Right renal cortex interstitium (tissue), 3 donors: ENCODE measurements at places on chromosomes 2 and 18. TPM values are rescaled to one million over a fixed set of nuclear protein-coding genes. Genes with fewer than 3 reads are reported as not detected.

- DNase-seq = no peak
Measured at GRCh38 chr2:219019436-219019835, 21.9 kb downstream of the CFAP65 start.

DNA sequence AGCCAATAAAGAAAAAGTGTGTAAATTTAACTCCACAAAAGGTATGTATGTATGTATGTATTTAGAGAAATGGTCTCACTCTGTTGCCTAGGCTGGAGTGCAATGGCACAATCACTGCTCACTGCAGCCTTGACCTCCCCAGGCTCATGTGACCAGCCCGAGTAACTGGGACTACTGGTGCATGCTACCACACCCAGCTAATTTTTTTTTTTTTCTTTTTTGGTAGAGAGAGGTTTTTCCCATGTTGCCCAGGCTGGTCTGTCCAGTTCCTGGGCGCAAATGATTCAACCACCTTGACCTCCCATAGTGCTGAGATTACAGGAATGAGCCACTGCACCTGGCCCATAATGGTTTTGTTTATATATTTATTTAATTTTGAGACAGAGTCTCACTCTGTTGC is 67.1 kb downstream of the CERKL start:
- DNase-seq = no peak

DNA sequence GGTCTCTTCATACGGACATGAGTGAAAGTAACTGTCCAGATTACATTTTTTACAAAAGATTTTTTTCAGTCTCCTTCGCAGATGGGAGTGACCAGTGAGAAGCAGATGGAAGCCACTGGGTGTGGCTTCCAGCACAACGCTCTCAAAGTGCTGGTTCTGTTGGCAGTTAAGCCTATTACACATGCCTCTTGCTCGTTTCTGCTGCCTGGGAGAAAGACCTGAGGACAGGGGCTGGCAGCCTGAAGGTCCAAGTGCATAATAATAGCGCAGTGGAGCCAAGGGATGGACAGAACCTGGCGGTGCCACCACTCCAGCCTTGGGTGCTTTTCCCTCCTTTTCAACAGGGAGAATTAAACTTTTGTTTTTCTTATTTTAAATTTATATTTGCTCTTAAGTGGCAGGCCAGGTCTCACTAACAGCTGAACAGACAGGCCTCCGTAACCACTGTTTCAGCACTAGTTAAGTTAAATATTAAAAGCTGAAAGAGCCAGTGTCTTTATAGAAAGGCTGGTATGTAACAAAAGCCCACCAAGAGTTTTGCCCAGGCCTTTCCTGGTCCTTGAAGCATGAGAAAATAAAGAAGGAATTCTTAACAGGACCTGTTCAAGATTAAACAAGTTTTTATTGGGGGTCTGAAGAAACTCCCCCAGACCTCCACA is 1.2 kb upstream of the SKA1 start:
- DNase-seq = no peak

TLX2 gene
- polyA plus RNA-seq = not detected

- DNase-seq = no peak
Measured at GRCh38 chr2:181673173-181673572, 7.1 kb downstream of the NEUROD1 start.

CRACDL gene
- 3.0 TPM for polyA plus RNA-seq

COPS8 gene
- polyA plus RNA-seq = 95.8 TPM

DNA sequence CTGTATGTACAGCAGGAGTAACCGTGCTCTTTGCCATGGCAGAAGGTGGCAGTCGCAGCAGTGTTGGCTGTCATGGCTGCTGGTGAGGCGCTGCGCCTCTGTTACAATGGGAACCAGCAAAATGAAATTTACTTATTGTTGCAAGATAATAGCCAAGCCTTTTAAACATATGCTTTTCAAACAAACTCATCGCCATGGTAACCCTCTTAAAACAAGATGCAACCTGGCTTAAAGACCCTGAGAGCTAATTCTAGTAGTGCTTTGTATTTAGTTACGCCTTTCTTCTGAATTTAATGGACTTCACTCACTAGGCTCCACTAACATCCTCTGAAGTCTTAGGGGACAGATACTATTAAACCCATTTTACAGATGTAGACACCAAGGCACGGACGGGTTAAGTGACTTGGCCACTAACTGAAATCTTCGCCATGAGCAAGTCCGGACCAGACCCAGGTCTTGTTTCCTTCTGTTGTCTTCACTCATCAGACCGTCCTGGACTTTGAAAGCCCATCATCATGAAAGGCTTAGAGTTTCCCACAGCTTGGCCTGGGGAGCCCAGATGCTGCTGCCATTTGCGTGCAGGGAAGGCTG is 111.6 kb upstream of the ODC1 start:
- DNase-seq = no peak

CENPA gene
- polyA plus RNA-seq = 16.9 TPM

- no peak for DNase-seq
Measured at GRCh38 chr2:137172162-137172561, 406.8 kb downstream of the THSD7B start.

DNA sequence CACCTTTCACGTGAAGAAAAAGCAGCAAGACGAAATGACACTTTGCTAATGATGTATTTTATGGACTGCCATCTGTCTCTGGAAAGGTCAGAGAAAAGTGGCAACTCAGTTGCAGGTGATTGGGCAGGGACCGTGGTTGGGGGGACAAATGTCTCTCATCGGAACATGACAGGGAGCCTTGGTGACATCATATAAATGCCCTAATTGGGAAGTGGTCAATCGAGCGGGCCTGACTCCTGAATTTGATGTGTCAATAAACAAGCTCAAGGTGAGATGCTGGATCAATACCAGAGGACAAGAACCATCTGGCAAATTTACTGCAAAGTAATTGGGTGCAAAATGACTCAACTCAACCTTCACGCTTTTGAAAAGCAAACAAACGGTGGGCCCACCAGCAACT is 151.9 kb upstream of the SKOR2 start:
- no peak for DNase-seq

TRIM54 gene
- polyA plus RNA-seq = 3.9 TPM

DNA sequence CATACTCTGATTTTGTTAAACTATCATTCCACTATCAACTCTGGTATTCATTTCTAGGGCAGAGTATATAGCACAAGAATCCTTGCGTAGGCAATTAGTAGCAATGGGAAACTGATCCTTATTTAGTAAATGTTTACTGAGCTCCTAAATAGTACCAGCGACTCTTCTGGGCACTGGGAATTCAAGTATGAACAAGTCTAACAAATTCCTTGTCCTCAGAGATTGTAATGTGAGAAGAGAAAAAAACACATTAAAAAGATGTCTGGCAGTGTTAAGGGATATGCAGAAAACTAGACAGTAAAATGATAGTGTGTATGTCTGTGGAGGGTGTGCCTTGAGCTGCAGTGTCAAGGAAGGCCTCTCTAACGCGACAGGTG is 721 bp downstream of the METTL5 start:
- DNase-seq = no peak

SP140 gene
- 0.97 TPM for polyA plus RNA-seq

DNA sequence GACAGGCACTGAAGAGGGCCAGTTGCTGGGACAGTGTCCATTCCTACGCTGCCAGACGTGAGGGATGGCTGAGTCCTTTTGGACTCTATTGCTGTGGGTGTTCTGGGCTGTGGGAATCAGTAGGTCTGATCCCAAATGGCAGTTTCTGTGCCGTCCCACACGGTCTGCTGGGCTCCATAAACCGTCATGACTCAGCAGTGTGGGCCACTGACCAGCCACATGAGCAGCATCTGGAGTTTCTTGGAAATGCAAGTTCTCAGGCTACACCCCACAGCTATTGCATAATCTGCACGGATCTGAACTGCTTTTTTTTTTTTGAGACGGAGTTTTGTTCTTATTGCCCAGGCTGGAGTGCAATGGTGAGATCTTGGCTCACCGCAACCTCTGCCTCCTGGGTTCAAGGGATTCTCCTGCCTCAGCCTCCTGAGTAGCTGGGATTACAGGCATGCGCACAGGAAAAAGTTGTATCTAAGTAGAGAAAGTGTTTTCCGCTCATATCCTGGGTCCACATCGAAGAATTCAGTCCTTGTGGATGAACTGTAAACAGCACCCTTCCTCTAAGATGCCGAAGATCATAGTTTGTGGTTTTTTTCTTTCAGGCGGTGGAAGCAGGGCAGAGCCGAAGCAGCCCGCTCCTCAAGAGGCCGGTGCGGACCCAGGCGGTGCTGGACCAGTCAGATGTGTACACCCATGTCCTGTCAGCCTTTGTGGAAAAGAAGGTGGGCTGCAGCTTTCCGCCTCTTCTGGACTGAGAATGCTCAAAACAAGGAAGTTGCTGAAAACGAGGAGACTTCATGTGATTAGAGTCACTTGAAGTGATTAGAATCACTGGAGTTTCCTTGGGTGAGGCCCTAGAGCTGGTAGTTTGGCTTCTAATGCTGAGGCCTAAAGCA is 25.5 kb downstream of the RMC1 start:
- DNase-seq = no peak

GRCh38 chr18:68740966-68741365 is 26.1 kb upstream of the TMX3 start:
- DNase-seq = no peak

DNA sequence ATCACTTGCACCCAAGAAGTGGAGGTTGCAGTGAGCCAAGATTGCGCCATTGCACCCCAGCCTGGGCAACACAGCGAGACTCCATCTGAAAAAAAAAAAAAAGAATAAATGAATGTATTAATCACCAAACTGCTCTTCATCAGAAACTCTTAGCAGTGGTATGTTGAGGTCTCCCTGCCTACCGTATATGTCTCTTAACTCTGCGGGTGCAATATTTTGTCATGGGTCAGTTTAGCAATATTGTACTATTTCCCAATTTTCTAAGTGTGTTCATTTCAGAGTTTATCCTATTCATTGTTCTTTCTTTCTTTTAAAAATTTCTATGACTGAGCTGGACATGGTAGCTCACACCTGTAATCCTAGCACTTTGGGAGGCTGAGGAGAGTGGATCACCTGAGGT is 37.9 kb upstream of the MAP4K3 start:
- DNase-seq = no peak

DNA sequence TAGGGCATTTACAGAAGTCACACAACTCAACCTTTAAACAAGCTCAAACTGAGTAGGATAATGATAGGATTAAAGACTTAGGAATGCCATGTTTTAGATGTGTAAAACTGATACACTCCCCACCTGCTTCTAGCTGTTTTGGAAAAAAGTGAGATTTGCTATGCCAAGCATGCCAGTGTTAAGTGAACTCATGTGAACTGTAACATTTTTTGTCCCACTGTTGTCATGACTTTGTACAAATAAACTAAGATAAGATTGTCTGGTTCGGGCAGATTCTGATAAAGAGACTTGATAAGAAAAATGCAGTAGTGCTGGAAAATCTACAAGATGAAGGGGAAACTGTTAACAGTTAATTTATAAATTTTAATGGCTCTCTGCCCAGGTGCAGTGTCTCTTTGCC is 66.5 kb downstream of the GLS start:
- DNase-seq = no peak

RFX8 gene
- 1.00 TPM for polyA plus RNA-seq

RIOK3 gene
- 71.9 TPM for polyA plus RNA-seq

GRCh38 chr2:207482630-207483029 is 47.1 kb upstream of the CREB1 start:
- no peak for DNase-seq

DNA sequence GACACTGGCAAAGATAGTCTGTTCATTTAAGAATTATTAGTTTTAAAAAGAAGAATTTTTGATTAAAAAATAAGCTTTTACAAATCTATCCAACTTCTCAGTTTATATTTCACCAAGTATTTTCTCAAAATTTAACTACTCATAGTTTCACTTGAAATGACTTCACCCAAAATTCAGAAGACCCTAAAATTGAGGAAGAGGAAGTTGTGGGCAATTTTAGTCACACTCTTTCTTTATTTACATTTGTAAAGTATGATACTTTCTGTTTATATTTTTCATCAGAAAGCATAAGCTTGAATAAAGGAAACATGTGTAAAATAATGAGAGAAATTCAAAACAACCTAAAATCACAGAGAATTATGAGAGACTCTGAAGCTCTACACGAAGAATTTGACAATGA is 278.8 kb upstream of the MEIS1 start:
- no peak for DNase-seq

- no peak for DNase-seq
Measured at GRCh38 chr2:106094131-106094841, 99.8 kb downstream of the UXS1 start.

DNA sequence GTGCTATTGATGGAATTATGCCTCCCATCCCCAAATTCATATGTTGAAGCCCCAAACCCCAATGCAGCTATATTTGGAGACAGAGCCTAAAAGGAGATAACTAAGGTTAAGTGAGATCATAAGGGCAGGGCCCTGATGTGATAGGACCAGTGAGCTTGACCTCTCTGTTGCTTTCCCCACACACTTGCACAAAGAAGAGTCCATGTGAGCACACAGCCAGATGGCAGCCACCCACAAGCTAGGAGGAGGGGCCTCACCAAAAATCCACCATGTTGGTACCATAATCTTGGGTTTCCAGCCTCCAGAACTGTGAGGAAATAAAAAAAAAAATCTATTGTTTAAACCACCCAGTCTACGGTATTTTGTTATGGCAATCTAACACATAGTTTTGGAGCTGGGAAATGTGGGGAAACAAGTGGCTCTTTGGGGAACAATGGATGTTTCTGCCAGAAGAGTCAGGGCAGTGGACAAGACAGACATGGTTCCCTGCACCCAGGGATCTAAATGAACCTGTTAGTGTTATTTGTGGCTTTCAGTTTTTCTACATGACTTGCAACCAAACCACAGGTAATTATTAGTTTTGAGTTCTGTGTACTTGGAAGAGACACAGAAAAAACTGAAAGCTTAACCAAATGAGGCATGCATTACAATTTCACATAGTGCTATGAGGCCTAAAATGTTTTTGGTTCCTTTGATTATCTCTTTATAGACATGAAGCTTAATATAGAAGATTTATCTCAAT is 259.1 kb downstream of the LTBP1 start:
- DNase-seq = no peak

DNA sequence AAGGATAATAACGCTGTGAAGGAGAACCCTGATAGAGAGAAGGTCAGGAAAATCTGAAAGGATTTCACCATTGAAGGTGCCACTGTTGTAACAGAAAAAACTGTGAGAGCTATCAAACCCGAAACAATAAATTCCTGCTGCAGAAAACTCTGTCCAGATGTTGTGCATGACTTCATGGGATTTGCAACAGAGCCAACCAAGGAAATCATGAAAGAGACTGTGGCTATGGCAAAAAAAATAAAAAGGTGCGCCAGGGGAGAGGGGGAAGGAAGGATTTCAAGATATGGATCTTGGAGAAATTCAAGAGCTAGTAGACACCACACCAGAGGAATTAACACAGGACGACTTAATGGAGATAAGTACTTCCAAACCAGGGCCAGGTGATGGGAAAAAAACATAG is 88.0 kb downstream of the LDLRAD4 start:
- no peak for DNase-seq
